Mesenteric fat pad (tissue), 1 donor: ENCODE measurements at places on chromosomes 12 and 14. TPM values are rescaled to one million over a fixed set of nuclear protein-coding genes. Genes with fewer than 3 reads are reported as not detected.

- DNase-seq = no peak
These were observed 44.0 kb downstream of the RAD52 start for GRCh38 chr12:905261-906031.

The STYK1 gene
- total RNA-seq = not detected

The GNPNAT1 gene
- 26.7 TPM for total RNA-seq

DNA sequence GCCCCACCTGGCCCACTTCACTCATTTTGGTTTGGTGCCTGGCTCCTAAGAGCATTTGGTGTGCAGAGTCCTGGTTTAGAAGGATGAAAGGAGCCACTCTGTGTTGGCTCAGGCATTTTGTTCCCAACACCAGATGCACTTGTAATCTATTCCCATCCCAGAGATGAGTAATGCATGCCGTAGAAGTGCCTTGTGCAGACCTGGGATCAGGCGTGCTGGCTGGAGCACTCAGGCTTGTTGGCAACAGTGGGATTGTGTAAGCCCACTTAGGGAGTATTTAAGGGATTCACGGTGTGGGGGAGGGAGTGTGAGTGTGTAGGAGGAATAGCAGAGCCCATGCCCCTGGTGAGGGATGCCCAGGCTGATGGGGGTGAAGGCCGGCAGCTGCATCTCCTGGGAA is 501.5 kb upstream of the TBX3 start:
- no peak for DNase-seq

- DNase-seq = no peak
These were observed 120.3 kb upstream of the SOX5 start for GRCh38 chr12:24069532-24070395.

- DNase-seq = no peak
These were observed 9.9 kb downstream of the DIP2B start for GRCh38 chr12:50514526-50515276.

- DNase-seq = no peak
These were observed 141.9 kb downstream of the ANO6 start for GRCh38 chr12:45357539-45358417.

The RFLNA gene
- total RNA-seq = not detected

GRCh38 chr14:23589606-23590005 is 11.0 kb upstream of the JPH4 start:
- DNase-seq = no peak

DNA sequence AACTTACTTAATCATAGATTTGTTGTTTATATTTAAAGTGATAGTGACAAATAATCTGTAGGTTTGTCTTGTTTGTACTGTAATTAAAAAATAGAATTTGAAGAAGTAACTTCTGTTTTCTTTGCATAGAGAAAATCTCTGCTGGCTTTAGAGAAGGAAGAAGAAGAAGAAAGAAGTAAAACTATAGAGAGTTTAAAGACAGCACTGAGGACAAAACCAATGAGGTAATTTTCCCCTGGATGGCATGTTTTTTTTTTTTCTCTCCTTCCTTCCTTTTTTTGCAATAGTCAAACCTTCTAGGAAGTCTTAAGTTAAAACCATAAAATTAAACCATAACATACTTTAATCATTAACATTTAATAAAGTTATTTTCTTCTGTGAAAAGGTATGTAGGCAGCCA is 131.9 kb downstream of the DAAM1 start:
- DNase-seq = no peak

DNA sequence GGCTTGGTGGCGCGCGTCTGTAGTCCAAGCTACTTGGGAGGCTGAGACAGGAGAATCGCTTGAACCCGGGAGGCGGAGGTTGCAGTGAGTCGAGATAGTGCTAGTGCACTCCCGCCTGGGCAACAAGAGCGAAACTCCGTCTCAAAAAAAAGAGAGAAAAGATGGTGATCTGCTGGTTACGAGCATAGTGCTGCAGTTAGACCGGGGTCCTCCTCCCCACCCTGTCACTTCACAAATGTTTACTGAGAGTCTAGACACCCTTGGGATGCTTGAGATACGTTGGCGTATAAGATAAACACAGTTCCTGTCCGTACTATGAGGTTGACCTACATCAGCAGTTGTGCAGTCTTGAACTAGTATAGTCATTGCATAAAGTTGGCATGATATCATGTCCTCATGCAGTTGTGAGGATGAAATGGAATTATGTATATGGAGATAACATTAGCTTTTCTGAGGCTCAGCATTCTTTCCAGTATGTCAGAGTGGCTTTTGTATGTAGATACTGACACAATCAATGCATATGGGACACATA is 787 bp downstream of the ACAD10 start:
- no peak for DNase-seq

DNA sequence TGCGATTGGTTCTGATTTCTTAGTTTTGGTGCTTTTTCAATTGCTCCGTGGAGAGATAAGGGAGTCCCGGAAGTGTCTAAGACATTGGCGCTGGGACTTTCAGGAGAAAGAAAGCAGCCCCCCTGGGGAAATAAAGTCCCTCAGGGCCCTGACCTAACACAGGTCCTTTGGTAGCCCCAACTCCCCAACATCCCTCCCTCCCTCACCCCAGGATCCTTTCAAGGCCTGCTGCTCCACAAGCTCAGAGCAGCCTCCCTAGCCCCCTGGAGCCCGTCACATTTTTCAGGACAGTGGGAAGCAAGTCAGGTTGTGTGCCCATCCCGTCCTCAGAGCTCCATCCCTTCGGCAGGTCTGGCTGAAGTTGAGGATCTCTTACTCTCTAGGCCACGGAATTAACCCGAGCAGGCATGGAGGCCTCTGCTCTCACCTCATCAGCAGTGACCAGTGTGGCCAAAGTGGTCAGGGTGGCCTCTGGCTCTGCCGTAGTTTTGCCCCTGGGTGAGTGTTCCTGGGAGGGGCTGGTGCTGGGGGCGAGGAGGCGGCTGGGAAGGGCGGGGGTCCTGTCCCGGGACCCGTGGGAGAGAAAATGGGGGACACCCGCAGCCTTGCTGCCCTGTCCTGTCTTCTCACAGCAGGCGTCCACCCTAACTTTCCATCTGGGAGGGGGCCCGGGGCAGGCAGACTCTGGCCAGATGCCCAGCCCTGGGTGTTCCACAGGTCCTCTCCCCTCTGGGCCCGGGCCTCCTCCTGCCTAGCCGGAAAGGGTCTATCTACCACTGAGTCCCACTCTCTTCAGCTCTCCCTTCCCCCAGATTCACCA is 950 bp downstream of the IFI27 start:
- peak; percentile 78 for DNase-seq

The NR1H4 gene
- total RNA-seq = not detected

- DNase-seq = peak; percentile 35
These were observed 47.5 kb downstream of the PRMT8 start for GRCh38 chr12:3538466-3539030.

- no peak for DNase-seq
These were observed 74.5 kb downstream of the VWF start for GRCh38 chr12:6049992-6050391.

The RFX4 gene
- total RNA-seq = 0.13 TPM

The SLC10A1 gene
- not detected for total RNA-seq

DNA sequence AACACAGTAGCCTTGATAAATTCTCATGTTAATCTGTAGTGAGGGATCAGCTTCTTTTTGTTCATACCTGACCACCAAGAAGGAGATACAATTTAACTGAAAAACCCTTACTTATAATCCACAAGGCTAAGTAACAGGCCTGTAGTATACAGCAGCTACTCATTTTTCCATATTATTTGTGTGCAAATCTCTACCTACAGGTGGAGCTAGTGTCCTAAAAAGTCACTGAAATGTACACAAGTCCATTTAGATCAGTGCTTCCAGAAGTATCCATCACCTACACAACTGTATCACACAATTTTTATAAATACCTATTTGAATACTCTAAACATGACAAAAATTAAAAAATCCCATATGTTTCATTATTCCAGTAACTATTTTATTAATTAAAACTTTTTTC is 173.2 kb downstream of the SLC35F4 start:
- no peak for DNase-seq

The GPR137C gene
- total RNA-seq = 0.13 TPM

GRCh38 chr12:114688256-114688845 is 4.4 kb upstream of the TBX3 start:
- no peak for DNase-seq

GRCh38 chr14:30990770-30991169 is 34.7 kb upstream of the AP4S1 start:
- DNase-seq = no peak
